Mucosa of descending colon (tissue), 3 donors: ENCODE measurements at places on chromosomes 3 and 15. TPM values are rescaled to one million over a fixed set of nuclear protein-coding genes. Genes with fewer than 3 reads are reported as not detected.
A peak's percentile ranks its signal among the peaks of the same experiment; 100 is the strongest.

DNA sequence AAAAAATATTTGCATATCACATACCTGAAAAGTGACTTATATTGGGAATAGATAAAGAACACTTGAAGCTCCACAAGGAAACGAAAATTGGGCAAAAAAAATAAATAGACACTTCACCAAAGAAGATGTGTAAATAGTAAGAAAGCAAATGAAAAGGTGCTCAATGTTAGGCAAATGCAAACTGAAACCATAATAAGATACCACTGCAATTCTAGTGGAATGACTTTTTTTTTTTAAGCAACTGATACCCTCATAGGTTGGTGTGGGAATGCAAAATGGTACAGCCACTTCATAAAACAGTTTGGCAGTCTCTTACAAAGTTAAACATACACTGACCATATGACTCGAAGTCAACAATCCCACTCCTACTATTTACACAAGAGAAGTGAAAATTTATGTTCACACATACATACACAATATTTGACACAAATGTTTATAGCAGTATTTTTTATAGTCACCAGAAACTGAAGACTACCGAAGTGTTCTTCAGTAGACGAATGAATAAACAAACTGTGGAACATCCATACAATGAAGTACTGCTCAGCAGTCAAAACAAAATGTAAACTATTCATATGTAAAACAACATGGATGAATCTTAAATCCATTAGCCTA, 176.3 kb downstream of the ZMAT3 start:
- no peak for DNase-seq

GRCh38 chr15:71044006-71044405, 71.3 kb upstream of the THSD4 start:
- no peak for DNase-seq

GRCh38 chr3:30686176-30686575, 79.8 kb downstream of the TGFBR2 start:
- no peak for DNase-seq

GRCh38 chr3:141851411-141851810, 25.0 kb upstream of the ATP1B3 start:
- DNase-seq: no peak

Gene SERPINI2
- not detected for total RNA-seq

DNA sequence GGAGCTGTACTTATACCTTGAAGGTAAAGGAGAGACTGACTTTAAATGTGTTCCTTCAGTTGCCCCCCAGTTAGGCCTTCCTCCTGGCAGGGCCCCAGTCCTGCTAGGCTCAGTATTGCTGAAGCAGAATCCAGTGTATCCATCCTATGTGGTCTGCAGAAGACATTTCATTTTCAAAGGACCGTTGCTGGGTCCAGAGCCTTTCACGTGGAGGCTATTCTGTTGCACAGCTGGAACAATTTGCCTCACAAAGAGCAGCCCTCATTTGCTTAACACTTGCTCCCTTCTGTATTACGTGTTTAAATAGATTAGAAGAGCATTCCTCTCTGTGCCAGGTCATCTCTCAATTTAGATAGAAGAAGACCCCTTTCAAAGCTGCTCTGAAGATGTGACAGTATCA, 78.9 kb upstream of the CFAP20DC start:
- DNase-seq: no peak

DNA sequence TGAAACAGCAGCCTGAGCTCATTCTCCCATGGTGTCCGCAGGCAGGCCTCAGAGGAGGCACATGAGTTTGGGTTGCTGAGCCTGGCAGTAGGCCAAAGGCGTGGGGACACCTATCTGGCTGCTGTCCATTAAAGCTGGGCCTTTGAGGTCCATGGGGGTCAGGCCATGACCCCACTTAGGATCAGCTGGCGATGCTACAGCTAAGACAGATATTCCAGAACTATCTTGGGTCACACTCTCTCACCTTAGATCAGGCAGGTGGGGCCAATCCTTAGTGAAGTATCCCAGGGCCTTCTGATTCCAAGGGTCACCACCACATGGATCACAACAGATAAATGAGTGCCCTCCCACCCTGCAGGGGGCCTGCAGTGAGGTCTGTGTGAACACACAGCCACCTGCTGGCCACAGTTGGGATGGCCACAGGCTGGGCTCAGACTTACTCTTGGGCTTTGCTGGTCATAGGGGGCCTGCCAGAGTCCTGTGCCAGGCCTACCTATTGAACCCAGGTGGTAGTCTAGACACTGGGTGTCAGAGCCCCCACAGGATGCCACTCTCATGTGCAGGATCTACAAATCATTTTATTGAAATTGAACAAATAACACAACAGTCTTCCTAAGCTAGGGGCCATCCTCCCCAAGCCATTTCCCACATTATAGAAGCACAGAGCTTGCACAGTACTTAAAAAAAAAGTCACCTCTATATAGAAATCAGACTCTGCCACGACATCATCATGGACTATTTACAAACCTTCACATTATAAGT, 2.0 kb upstream of the HYAL2 start:
- DNase-seq: peak; percentile 72

DNA sequence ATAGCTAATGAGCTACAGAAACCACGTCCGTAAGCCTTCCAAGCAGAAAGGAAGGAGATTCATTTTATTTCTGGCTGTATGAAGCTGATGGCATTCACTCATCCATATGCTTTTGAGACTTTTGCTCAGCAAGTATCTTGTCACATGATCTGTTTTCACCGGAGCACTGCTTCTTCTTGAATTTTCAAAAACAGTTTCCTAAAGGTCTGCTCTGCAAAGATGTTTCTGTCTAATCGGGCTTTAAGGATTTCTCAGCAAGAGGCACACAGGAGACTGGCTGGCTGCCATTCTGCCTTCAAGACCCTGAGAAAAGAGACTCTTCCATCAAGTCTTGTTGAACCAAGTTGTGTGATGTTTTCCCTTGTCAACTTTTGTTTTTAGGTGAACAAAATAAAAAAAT, 289.6 kb upstream of the LYSMD4 start:
- no peak for DNase-seq

GRCh38 chr3:171417813-171418212, 42.4 kb downstream of the TNIK start:
- no peak for DNase-seq
